ENCODE measurements at places on chromosomes 7 and 10. TPM values are rescaled to one million over a fixed set of nuclear protein-coding genes. Genes with fewer than 3 reads are reported as not detected.

The PDAP1 gene
- 181 TPM for total RNA-seq

The TACC2 gene
- 79.2 TPM for total RNA-seq

The GPR15LG gene
- not detected for total RNA-seq

The VGF gene
- 19.2 TPM for total RNA-seq

The GSAP gene
- total RNA-seq, result 2.7 TPM

The TMEM184A gene
- total RNA-seq, result 11.2 TPM

The CALHM1 gene
- not detected for total RNA-seq

The FBXL13 gene
- total RNA-seq, result 0.41 TPM

The ITIH5 gene
- total RNA-seq, result 0.12 TPM

The OR13A1 gene
- total RNA-seq, result not detected

The CNPY1 gene
- total RNA-seq, result not detected

The LRRC61 gene
- not detected for total RNA-seq

The MMP21 gene
- total RNA-seq, result not detected

The WDR86 gene
- 0.11 TPM for total RNA-seq

The LSM5 gene
- 106 TPM for total RNA-seq

The ANKRD7 gene
- total RNA-seq, result 0.35 TPM

The ADAM12 gene
- 3.7 TPM for total RNA-seq

The ARHGEF35 gene
- 0.18 TPM for total RNA-seq

The SFTPA1 gene
- not detected for total RNA-seq

The OPN1SW gene
- not detected for total RNA-seq
